H7 (cell line): ENCODE measurements at places on chromosomes 7 and 10.

- no peak for DNase-seq
Observed at GRCh38 chr7:90239625-90240228, 5.2 kb upstream of the CFAP69 start.

DNA sequence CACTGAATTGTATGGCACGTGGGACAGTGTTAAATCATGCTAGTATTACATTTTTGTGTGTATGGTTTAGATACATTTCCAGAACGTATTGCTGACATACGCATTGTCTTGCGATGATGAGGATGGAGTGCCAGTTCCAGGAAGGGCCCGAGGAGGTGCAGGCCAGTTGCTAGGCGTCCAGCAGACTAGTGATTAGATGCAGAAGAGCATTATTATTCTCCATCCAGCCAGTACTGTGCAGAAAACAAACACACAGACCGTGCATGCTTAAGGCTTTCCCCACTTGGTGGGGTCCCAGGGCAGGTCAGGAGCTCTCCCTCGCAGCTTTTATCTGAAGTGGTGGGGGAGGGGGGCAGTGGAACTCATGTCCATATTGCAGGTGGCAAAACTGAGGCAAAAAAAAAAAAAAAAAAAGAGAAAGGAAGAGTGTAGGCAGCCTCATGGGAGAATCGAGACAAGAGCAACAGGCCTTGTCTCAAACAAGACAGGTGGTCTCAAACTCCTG, 189.2 kb downstream of the CAMK1D start:
- DNase-seq: no peak

- DNase-seq: no peak
Observed at GRCh38 chr10:76665029-76665428, 972.6 kb downstream of the KCNMA1 start.

DNA sequence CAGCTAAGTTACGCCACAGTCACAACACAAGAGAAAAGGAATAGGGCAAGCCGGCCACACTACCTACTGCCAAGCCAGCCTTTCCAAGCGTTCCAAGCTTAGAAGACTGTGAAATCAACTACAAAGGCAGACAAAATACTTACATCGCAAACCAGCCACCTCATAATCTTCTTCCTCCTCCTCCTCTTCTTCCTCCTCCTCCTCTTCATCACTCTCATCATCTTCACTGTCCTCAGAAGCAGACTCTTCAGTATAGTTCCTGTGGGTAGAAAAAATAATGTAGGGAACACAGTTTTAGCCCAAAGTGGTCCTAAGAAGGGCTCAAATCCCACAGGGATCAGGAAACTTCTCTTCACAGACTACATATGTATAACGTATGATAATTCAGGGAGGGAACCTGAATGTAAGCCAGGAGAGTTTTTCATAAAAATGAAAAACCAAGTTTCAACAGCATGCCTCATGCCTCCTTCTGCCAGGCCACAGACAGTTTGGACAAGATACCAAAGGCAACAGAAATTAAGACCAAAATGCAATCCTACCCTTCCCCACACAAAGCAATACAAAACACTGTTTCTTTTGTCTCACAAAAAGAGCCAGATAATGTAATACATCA, 13.6 kb downstream of the FZD9 start:
- DNase-seq: no peak

DNA sequence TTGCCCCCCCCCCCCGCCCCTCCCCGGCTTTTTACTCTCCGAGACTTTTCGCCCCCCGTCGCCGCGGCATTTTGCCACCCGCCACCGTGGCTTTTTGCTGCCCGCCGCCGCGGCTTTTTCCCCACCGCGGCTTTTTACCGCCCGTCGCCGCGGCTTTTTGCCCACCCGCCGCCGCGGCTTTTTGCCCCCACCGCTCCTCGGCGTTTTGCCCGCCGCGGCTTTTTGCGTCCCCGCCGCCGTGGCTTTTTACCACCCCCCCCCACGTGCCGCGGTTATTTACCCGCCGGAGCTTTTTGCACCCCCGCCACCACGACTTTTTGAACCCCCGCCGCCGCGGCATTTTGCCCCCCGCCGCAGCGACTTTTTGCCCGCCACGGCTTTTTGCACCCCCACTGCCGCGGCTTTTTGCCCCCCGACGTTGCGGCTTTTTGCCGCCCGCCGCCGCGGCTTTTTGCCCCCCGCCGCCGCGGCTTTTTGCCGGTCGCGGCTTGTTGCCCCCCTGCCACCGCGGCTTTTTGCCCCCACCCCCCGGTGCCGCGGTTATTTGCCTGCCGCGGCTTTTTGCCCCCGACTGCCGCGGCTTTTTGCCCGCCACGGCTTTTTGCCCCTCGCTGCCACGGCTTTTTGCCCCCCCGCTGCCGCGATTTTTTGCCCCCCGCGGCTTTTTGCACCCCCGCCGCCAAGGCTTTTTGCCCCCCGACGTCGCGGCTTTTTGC, 461.1 kb downstream of the ZNF33B start:
- DNase-seq: peak; percentile 6

DNA sequence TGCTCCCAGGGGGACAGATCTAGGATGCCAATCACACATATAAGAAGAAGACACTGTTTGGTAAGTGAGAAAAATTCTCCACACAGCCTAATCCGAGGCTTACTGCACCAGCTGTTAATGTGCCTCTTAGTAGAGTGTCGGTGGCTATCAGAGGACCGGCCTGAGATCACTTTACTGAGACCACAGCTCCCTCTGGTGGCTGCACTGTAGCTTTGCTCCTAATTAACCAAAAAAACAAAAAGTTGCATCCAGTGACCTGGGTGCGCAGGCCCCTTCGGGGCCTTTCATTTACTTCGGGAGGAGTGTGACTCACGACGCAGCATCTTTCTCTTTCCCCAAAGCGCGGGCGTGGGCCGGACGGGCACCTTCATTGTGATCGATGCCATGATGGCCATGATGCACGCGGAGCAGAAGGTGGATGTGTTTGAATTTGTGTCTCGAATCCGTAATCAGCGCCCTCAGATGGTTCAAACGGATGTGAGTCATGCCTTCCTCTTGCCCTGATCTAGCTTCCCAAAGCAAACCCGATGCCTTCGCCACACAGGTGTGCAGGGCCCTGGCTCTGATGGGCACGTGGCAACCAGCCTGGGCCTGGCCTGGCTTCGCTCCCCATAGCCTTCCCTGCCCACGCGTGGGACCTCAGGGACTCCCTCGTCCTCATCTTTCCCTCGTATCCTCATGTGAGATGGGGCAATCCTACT, 56.7 kb downstream of the MKI67 start:
- DNase-seq: peak; percentile 90

GRCh38 chr10:43156590-43157341, 18.5 kb downstream of the CSGALNACT2 start:
- no peak for DNase-seq

DNA sequence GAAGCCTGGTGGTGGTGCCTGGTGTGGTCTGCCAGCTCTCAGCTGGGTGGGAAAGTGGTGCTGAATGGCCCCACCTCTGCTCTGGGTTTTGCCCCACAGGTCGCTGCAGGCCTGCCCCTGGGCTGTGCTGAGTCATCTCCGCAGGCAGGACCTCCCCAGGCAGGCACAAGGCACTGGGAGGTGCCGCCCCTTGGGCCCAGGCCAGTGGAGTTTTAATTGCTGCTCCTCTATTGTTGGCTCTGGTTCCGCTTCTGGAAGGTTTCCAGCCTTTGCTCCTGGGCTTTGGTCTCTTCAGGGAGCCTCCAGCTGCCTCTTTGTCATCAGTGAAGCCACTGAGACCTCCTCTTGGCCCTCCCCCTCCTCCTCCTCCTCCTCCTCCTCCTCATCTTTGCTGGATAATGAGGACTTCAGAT, 180.3 kb upstream of the GRB10 start:
- peak; percentile 47 for DNase-seq

GRCh38 chr7:8190119-8190895, 71.7 kb downstream of the ICA1 start:
- peak; percentile 43 for DNase-seq

- DNase-seq: no peak
Observed at GRCh38 chr10:31149835-31150512, 118.3 kb upstream of the ZNF438 start.
